ENCODE measurements at places on chromosomes 2 and 18. TPM values are rescaled to one million over a fixed set of nuclear protein-coding genes. Genes with fewer than 3 reads are reported as not detected.

The UBE2F gene
- total RNA-seq = 99.0 TPM

DNA sequence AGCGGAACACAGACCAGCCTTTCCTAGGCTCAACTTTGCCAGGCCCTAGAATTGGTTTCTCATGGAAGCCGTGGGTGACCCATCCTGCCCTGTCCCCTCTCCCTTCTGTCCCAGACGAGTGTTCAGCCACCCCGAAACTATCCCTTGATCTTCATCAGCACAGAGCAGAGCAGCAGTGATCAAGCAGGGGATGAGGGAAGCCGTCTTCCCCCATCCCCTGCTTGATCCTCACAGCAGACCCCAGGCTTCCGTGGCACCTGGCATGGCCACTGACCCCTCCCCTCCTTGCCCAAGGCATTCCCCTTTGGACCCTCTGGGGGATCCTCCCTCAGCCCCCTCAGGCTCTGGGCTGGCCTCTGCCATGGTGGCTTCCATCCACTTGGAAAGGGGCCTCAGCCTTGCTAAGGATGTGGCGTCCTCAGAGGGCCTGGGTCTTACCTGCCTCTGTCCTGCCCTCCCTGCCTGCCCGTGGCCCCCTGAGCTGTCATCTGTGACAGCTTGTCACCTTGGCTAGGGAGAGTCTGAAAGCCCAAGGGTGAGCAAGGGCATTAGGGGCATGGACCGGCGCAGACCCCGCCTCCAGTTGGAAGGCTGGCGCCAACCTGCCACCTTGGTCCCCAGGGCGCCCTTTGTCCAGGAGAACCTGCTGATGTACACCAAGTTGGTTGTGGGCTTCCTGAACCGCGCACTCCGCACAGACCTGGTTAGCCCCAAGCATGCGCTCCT, 10.4 kb upstream of the CCDC74A start:
- no peak for DNase-seq

DNA sequence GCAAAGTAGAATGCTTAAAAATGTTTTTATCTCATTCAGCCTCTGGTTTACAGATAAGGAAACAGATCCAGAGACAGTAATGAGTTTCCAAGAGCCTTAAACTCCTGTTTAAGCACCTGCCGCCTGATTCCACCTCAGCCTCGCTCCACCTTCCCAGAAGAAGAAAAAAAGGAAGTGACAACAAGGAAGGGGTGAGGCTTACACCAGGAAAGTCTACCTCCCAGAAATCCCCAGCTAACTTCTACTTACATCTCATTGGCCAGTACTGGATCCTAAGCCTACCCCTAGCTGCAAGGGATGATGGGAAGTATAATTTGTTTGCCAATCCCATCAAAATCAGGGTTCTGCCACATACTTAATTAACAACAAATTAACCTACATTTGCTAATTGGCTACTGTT, 15.3 kb upstream of the ARID5A start:
- no peak for DNase-seq

The AGAP1 gene
- total RNA-seq = 8.7 TPM

- DNase-seq = peak; percentile 56
Measured at GRCh38 chr2:71548646-71549425, 95.5 kb downstream of the DYSF start.

DNA sequence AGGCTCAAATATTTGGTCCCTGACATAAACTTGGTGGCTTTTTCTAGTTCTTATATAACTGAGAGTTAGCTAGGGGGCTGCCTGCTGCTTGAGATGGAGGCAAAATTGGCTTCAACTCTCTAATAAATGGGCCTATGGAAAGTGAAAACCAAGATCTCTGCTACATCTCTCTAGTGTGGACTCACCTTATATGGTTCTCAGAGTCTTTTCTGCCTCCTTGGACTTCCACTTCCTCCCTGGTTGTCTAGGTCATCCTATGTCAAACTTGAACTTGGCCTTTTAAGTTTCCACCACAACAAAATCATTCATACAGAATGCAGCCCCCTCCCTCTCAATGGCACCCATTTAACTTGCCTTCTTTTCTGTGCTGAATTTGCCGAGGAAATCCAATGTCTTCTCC, 23.9 kb upstream of the ARHGAP25 start:
- no peak for DNase-seq

GRCh38 chr2:159564081-159564480, 52.3 kb downstream of the BAZ2B start:
- no peak for DNase-seq

The KIF1A gene
- not detected for total RNA-seq

DNA sequence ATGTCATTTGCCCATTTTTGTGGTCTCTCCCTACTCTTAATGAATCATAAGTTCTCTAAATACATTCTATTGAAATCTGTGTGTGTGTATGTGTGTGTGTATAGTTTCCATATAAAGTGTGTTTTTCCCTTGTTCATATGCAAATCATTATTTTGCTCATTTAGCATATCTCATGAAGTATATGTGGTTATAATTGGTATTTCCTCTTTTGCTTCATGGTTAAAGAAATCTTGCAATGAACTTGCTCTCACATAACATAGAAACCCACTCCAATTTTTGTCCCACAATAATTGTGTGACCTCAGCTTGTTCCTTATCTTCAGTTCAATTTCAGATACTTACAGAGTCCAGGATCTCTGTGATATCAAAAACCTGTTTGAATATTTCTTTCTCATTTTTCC, 1.2 kb downstream of the CPO start:
- no peak for DNase-seq

All from M059J (cell line).